ENCODE measurements at places on chromosomes 1 and 21.

- DNase-seq = no peak
Measured at GRCh38 chr1:64873576-64873975, 92.8 kb downstream of the JAK1 start.

- DNase-seq = no peak
Measured at GRCh38 chr1:38612951-38613350, 246.6 kb downstream of the RRAGC start.

DNA sequence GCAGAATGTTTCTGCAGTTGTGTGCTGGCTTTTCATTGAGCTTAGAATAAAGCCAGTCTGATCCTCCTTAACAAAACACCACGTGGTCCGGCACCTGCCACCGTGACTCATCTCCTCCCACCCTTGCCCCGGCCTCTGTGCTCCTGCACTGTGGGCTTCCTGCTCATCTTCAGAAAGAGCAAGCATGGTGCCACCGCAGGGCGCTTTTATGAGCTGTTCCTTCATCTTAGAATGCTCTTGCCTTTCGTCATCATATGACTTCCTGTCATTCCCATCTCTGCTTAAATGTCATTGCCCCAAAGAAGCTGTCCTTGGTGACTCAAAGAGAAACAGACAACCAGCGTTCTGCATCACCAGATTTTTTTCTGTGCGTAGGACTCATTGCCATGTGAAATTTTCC, 117.8 kb downstream of the HHAT start:
- no peak for DNase-seq

GRCh38 chr1:178284058-178284457, 190.2 kb downstream of the RASAL2 start:
- DNase-seq = no peak

DNA sequence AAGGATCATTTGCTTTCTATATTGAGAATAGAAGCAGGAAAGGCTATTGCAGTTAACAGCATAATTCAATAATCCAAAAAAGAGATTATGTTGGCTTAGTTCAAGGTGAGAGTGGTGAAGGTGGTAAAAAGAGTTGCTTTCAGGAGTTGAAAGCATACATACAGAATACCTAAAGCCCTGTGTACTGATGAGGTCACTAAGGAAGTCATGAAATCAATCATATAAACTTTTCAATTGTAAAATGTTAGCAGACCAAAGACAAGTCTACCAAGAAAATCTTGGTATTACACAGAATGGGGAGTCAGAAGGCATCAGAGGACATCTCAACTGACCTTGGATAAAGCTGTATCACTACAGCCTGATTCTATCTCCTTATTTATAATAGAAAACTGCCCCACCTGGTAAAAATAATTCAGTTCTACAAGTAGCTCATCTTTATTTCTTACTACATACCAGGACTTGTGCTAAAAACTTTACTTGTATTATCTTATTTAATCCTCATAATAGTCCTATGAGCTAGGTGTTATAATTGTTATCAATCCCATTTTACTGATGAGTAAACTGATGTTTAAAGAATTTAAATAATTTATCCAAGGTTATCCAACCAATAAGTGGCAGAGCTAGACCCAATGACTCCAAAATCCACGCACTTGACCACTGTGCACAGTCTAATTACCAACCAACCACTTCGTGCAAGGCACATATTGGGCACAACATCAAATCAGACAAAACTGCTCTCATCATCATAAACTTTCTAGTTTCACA, 40.9 kb downstream of the TUT4 start:
- DNase-seq = no peak

DNA sequence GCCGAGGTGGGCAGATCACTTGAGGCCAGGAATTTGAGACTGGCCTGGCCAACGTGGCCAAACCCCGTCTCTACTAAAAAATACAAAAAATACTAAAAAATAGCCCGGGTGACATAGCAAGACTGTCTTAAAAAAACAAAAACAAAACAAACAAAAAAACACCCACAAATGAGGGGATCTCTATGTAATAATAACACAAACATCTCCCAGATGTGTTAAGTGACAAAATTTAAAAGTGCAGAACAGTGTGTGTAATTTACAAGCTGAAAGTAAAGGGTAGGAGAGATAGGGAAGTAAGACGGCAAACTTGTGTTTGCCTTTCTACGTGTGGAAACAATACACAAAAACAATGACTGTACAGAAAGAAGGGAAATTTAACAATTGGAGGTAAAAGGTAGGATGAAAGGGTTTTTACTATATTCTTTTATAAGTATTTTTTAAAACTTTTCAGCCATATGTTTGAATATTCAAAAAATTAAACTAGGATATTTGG, 36.3 kb downstream of the ARID4B start:
- no peak for DNase-seq

DNA sequence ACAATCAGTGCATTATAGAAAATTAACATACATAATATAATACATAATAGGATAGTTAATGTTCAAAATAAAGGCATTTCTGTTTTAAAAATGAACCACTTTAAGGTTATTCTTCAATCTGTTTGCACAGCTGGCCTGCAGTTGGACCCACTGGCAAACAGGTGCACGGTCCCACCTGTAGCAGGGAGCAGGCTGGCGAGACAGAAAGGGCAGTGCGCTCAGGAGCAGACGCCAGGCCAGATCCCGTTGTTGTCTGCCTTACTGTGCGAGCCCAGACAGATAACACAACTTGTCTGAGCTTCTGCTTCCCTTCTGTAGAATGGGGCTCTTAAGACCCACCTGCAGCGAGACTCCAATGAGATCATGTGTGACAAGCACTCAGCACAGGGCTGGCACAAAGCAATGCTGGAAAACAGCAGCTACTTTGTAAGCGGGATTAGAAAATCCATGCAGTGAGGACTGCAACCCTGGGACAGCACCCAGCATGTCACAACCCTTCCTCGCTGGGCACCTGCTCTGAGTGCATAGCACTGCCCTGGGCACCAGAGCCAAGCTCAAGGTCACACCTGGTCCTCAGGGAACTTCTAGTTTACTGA, 33.5 kb downstream of the VPS26C start:
- DNase-seq = peak; percentile 85

- DNase-seq = no peak
Measured at GRCh38 chr1:200351425-200351824, 58.4 kb downstream of the ZNF281 start.

DNA sequence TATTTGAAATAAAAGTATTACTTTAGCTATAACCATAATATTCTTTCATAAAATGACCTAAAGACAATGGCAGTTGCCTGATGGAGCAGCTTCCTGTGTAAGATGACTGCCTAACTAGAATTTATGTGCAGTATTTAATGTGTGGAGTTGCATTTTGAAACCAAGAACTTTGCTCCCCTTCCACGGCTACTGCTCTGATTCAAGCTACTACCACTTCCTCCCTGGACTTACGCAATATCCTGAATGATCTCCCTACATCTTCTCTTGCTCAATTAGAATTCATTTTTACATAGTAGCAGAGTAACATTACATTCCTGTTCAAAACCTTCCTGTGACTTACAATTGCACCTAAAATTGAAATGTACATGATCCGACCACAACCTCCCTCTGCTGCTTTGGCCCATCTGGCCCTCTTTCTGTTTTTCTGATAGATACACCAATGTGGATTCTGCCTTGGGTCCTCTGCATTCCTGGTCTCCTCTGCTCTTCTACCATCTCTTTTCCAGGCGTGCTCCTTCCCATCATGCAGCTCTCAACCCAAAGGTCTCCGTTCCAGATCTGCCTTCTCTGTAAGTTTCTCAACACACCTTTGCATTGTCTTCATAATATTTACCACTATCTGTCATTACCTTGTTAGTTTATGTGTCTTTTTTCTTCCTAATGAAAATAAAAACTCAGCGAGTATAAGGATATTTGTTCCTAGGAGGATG, 47.4 kb upstream of the USP25 start:
- DNase-seq = no peak

GRCh38 chr1:27300341-27301051, 21.5 kb upstream of the TMEM222 start:
- DNase-seq = no peak

GRCh38 chr1:39157304-39157703, 47.2 kb upstream of the MACF1 start:
- DNase-seq = no peak
